ENCODE measurements at places on chromosomes 3 and 15.

- no peak for DNase-seq
These were observed 5.5 kb downstream of the SMAD6 start for GRCh38 chr15:66707310-66708082.

- no peak for DNase-seq
These were observed 564.5 kb upstream of the ADAMTS9 start for GRCh38 chr3:65252266-65252665.

GRCh38 chr15:45529613-45530012 is 7.1 kb upstream of the SLC30A4 start:
- DNase-seq, result no peak

DNA sequence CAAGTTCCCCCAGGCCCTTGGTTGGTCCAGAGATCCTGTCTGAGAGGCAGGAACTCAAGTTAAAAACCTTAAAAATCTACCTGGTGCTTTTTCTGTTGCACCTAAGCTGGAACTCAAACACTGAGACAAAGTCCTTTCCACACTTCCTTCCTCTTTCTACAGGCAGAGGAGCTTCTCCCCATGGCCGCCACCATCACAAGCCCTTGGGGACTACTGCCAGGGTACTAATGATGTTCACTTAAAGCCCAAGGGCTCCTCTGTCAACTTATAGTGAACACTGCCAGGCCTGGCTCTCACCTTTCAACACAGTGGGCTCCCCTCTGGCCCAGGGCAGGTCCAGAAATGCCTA is 26.0 kb downstream of the TM4SF18 start:
- no peak for DNase-seq

DNA sequence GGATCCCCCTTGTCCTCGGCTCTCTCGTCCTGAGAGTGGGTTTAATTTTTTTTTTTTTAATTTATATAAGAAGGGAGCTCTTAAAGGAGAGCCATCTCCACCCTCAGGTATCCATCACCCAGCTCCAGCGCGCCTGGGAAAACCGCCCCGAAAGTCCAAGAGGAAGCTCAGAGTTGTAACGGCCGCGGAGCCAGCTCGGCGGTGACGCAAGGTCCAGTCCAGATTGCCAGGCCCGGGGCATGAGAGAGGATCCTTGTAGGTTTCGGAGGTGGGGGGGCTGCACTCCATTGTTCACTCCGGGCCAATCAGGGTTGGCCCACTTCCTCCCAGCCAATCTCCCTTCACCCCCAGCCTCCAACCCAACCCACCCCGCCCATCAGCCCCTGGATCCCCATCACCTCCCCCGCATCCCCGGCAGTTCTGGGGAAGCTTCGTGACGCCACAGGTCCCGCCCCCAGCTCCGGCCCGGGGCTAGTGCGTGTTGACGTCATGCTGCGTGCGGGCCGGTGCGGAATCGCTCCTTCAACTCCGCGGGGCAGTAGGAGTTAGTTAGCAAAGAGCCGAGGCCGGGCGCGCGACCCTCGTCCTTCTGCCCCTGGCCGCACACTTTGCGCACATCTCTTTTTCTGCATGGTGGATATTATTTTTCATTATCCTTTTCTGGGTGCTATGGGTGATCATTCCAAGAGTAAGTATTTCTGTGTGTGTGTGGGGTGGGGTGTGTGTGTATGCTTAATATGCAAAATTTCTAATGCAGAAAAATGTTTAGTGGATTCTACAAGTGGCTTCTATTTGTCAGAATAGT is at the start of gene ISL2:
TSS of gene ISL2 (plus strand) at position 520 of the 805 bp plus-strand sequence. CDS start at position 631, 111 bp downstream.
- DNase-seq, result peak; percentile 54

DNA sequence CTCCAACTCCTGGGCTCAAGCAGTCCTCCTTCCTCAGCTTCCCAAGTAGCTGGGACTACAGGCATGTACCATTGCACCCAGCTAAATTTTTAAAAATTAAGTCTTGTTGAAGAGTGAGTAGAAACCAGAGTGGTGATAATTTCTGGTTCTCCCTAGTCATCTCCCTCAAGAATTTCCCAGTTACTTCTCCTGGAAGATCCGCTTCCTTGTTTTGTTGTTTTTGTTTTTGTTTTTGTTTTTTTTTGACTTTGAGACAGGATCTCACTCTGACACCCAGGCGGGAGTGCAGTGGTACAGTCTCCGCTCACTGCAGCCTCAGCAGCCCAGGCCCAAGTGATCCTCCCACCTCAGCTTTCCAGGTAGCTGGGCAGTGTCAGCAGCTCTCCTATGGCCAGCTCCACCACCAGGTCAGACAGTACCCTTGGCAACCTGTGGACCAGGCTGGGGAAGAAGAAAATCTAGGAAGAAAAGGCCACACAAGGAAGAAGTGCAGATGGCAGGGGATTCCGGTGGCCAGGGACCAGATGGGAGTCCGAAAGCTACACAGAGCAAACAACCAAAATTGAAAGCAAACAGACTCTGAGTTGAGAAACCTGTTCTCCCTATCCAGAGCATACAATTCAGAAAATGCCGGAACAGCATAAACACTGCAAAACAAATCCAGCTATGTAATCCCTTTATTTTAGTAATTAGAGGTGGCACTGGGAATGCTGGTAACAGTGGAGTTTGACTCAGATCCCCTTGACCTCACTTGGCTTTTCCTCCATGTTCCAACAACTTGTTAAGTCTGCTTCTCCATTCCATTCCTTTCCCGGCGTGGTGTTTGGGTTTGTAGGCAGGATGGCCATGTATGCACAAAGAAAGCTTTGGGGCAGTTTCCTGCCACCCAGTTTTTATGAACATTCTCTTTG is 266.6 kb upstream of the CTDSPL start:
- DNase-seq, result no peak

DNA sequence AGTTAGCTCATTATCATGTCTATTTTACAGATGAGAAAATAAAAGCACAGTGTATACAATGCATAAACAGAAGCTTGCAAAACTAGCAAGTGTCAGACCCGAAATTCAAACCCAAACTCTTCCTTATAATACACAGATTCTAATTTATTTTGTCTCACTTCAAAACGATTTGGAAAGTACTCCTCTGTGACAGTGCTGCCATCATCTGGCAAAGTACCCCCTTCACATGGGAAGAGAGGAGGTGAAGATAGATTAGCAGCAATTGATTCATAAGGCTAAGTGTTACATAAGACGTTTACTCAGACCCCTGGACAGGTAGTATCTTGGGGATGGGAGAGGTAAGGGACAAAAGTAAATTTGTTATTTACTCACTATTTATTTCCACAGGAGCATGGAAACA is 744.0 kb upstream of the SGO1 start:
- DNase-seq, result no peak

- DNase-seq, result no peak
These were observed 71.3 kb downstream of the SPRED1 start for GRCh38 chr15:38323895-38324294.

- DNase-seq, result no peak
These were observed 63.6 kb downstream of the SCN5A start for GRCh38 chr3:38585791-38586420.

GRCh38 chr3:134486577-134487041 is 752 bp downstream of the CEP63 start:
- DNase-seq, result peak; percentile 14

DNA sequence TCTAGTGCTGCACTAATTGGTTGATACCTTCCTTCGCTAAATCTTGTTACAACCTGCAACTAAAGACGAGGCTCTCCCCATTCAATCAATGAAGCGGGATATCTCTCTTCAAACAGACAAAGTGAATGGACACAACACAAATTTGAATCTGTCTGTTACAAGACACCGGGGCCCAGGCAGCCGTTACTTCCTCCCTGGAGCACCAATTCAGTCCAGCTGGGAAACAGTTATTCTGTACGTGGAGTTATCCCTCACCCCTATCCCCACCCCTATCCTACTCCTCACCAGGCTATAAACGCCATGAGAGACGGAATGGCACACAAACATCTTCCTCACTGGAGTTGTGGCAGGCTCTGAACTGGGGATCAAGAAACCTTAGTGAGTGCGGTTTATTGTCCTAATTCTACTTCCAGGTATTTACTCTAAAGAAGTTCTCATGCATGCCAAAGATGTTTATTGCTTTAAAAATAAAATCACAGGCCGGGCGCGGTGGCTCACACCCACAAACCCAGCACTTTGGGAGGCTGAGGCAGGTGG is 181.8 kb downstream of the FOXP1 start:
- DNase-seq, result no peak

DNA sequence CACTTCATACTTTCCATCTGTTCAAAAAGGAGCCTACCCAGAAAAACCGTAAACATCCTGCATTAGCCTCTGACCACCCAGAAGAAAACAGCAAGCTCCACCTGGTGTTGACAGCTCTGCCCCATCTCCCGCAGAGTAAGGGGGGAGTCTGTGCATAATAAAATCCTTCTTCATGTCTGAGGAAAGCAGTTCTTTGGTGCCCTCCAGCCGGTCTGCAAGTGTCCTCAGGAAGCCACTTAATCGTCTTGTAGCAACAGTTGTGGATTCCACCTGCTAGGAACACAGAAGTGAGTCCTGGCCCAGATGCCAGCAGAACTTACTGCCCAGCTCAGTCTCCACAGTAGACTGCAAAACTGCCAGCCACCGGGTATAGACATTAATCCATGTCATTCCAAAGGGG is 22.5 kb downstream of the RIOX2 start:
- no peak for DNase-seq

DNA sequence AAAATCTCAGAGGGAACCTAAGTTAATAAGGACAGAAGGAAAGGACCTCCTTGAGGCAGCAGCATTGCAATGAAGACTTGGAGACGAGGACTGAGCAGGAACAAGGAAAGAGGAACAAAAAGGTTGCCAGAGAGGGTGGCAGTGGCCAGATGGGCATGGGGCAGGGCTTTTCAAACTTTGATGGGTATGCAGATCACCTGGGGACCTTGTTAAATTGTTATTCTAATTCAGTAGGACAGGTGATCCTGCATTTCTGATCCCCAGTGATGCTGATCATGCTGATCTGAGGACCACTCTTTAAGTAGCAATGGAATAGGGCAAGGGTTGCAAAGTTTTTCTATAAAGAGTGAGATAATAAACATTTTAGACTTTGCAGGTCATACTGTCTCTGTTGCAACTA is 11.1 kb downstream of the COL6A6 start:
- DNase-seq, result no peak

- DNase-seq, result no peak
These were observed 138.6 kb upstream of the TSC22D2 start for GRCh38 chr3:150269526-150269925.

DNA sequence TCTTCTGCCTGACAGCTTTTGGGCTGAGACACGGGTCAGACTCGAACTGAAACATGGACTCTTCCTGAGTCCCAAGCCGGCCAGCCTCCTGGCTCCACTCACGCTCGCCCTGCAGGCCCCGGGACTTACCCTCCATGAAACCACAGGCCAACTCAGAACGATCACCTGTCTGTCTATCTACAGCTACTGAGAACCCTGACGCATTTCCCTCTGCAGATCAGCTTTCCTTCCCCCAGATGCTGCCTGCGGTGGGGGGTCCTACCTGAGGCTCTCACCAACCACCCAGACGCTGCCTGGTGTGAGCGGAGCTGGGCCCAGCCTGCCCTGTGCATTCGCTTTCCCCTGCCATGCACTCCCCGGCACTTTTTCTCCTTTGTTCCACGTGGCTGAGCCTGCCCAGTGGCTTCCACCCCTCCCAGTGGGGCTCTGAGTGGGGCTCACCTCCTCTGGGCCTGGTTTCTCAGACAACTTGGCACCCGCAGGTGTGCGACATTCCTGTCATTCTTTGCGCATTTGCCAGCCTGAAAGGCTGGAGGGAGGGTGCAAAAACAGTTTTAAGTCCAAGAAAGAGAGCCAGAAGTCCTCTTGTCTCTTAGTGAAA is 60.2 kb downstream of the PLXNA1 start:
- no peak for DNase-seq

- DNase-seq, result no peak
These were observed 1374.2 kb upstream of the ALCAM start for GRCh38 chr3:103992469-103992868.

DNA sequence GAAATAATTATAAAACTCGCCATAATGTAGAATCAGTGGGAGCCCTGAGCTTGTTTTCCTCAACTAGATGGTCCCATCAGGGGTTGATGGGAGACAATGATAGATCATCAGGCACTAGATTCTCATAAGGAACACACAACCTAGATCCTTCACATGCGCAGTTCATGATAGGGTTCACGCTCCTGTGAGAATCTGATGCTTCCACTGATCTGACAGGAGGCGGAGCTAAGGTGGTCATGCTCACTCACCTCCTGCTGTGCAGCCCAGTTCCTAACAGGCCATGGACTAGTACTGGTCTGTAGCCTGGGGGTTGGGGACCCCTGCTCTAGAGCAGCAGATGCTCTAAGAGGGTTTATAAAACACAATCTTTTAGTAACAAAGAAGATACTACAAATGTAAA is 183.6 kb downstream of the ANXA2 start:
- DNase-seq, result no peak

- DNase-seq, result no peak
These were observed 10.6 kb downstream of the LRIG1 start for GRCh38 chr3:66490214-66490613.

- no peak for DNase-seq
These were observed 8.6 kb downstream of the AQP9 start for GRCh38 chr15:58146749-58147148.

- no peak for DNase-seq
These were observed 11.0 kb upstream of the FILIP1L start for GRCh38 chr3:100125161-100125938.

DNA sequence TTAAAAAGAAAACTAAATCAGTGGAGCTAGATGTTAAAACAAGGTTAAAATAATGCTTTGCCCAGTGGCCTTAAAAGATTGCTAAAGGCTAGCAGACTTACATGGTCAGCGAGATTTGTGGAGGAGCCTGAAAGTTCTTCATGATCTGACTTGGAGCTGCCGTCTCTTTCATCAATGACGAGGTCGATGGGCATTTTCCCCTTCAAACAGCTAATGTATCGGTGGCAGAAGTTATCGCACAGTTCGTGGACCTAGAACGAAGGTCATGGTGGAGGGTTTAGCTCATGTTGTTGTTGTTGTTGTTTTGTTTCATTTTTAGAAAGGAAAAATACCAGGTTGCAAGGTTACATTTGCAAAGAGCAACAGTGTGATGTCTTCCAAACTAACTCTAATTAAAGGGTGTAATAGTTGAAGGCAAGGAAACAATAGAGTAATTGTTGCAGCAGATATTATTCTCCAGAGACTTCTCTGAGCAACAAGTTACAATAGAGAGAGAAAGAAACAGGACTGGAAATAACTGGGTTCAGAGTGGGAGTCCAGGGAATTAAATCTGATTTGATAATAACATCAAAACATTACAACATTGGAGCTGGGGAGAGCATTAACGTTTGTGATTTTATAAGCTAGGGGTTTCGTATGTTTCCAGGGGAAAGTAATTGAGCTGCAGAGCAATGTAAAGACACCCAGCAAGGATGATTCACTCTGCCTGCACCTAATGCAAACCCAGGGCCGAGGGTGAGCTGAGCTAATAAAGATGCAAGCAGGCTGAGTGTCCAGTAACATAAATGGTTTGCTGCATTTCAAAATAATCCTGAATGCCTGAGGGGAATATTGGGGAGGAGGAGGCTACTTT is 6.6 kb downstream of the MEIS2 start:
- no peak for DNase-seq

DNA sequence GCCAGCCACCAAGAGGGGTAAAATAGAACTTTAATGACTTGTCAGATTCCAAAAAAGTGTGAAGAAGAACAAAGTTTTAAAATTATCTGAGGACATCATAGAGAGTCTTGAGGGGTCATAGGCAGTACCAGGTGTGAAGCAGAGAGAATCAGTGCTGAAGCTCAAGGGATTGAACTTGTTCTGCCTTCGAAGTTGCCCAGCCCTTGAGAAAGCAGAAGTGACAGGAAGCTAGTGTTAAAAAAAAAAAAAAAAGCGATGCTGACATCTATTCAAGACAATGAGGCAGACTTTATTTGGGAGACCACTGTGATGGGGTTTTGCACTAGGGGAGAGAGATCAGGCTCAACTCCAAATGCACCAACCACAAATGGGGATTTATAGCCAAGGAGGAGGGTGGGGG is 21.8 kb downstream of the FBXO22 start:
- no peak for DNase-seq

- no peak for DNase-seq
These were observed 131.2 kb downstream of the RBMS3 start for GRCh38 chr3:29412110-29412509.

Data from stimulated activated CD8-positive, alpha-beta memory T cell treated with anti-CD3 and anti-CD28 coated beads, Interleukin-7, amount 100 ng/mL, for 24 hours (primary cell).